ENCODE measurements at places on chromosomes 2 and 18. TPM values are rescaled to one million over a fixed set of nuclear protein-coding genes. Genes with fewer than 3 reads are reported as not detected.

The MERTK gene
- 0.10 TPM for total RNA-seq

The CHRNG gene
- not detected for total RNA-seq

The HK2 gene
- total RNA-seq = 42.6 TPM

The RGPD4 gene
- not detected for total RNA-seq

The MPP4 gene
- not detected for total RNA-seq

The CHST9 gene
- total RNA-seq = not detected

DNA sequence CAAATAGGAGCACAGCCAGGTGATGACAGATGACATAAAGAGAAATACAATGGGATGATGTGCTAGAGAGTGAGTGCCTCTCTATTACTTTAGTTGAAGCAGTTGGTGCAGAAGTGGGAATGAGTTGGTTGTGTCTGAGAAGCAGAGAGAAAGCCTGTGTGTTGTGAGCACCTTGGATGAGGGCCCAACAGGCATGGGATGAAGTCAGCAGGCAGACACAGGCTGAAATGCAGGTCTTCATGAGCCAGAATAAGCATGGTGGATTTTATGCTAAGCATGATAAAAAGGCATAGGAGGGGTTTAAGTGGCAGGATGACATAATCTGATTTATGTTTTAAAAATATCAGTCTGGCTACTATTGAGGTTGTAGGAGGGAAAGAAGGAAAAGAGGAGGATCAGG lies 71.5 kb downstream of the KLHL14 start:
- no peak for DNase-seq

- no peak for DNase-seq
Observed at GRCh38 chr18:9428862-9429661, 46.3 kb upstream of the RALBP1 start.

DNA sequence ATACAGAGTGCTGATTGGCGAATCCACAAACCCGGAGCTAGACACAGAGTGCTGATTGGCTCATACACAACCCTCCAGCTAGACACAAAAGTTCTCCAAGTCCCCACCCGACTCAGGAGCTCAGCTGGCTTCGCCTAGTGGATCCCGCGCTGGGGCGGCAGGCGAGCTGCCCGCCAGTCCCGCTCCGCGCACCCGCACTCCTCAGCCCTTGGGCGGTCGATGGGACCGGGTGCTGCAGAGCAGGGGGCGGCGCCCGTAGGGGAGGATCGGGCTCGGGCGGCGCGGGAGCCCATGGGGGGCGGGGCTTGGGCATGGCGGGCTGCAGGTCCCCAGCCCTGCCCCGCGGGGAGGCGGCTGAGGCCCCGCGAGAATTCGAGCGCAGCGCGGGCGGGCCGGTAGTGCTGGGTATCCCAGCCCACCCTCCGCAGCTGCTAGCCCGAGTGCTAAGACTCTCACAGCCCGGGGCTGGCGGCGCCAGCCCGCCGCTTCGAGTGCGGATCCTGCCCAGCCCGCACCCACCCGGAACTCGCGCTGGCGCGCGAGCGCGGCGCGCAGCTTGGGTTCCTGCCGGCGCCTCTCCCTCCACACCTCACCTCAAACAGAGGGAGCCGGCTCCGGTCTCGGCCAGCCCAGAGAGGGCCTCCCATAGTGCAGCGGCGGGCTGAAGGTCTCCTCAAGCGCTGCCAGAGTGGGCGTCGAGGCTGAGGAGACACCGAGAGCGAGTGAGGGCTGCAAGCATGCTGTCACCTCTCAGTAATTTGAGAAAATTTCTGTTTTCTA lies 75.5 kb upstream of the ATP5MC3 start:
- DNase-seq = no peak

DNA sequence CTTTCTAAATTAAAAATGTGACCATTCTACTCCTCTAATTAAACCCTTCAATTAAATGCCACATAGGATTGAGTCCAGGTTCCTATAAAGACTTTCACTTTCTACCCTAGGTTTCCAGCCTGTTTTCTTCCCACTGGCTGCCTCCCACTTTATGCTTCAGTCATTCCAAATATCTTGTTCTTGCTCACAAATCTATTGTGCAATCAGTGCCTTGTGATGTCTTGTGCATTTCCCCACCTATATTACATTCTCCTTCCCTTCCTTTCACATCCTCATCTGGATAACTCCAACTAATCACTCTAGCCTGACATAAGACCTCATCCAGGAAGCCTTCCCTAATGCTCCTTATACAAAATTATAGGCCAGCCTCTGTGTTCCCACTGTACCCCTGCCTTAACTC lies 281.7 kb upstream of the LRATD1 start:
- DNase-seq = no peak

- DNase-seq = no peak
Observed at GRCh38 chr2:1584051-1584531, 160.2 kb downstream of the PXDN start.

All from activated CD8-positive, alpha-beta T cell treated with anti-CD3 and anti-CD28 coated beads, Interleukin-2, amount 10 ng/mL, durations not matched to agents 7 days and 5 days (primary cell).